ENCODE measurements at places on chromosomes 7 and 10. TPM values are rescaled to one million over a fixed set of nuclear protein-coding genes. Genes with fewer than 3 reads are reported as not detected.

EFCAB10 gene
- not detected for total RNA-seq

DNA sequence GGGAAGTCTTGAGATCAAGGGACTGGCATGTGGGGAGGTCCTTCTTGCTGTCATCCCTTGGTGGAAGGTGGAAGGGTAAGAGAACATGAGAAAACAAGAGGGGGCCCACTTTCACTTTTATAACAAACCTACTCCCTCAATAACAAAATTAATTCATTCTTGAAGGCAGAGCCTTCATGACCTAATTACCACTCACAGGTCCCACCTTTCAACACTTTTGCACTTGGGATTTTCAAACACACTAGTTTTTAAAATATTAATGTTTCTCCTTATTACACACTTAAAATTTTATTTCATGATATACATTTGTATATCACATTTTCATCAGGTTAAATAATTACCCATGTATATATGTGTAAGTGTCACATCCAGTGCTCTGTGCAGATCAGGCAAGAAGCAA is 2.0 kb downstream of the ST7 start:
- DNase-seq, result no peak

C7orf57 gene
- not detected for total RNA-seq

TMEM184A gene
- 0.29 TPM for total RNA-seq

- no peak for DNase-seq
Measured at GRCh38 chr7:31814187-31814586, 127.2 kb downstream of the PPP1R17 start.

- no peak for DNase-seq
Measured at GRCh38 chr10:28875549-28876081, 198.3 kb downstream of the BAMBI start.

GRCh38 chr7:144384071-144384470 is 19.4 kb downstream of the NOBOX start:
- no peak for DNase-seq

DNA sequence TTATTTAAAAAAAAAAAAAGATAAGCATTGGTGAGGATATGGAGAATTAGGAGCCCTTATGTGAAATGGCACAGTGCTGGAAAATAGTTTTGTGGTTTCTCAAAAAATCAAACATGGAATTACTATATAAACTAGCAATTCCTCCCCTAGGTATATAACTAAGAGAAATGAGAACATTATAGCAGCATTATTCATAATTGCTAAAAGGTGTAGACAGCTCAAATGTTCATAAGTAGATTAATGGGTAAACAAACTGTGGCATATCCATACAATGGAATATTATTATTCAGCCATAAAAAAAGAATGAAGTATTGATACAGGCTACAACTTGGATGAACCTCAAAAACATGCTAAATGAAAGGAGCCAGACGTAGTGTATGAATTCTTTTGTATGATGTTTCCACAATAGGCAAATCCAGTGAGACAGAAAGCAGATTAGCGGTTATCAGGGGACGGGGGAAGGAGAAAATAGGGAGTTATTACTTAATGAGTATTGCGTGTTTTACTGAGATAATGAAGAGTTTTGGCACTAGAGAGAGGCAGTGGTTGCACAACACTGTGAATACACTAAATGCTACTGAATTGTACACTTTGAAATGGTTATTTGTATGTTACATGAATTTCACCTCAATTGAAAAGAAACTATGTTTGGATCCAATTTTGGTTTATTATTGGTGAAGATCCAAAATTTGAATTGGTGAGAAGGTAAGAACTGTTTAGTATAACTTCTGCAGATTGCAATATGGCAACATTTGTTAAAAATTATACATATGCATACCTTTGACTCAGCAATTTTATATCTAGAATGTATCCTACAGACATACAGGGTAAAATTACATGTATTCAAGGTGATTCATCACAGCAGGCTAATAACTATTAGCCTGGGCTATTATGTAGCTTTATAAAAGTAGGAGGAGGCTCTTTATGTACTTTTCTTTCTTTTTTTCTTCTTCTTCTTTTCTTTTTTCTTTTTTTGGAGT is 69.7 kb downstream of the VCL start:
- DNase-seq, result peak; percentile 51

DNA sequence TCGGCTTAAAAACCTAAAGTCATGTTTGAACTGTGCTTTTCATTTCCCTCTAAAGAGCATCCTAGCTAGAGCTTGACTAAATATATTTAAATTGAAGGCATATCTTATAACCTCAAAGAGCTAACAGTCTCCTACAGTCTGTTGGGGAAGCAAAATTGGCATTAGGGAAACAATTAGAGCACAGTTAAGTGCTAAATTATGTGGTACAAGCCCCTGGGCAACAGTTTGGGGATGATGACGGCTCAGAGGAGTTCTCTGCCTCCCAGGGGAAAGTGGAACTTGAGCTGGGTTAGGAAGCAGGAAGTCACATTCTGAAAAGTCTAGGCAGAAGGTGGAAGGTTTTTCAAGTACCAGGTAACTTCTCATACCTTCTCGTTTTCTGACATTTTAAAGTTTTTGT is 18.6 kb upstream of the GOT1 start:
- no peak for DNase-seq

DNA sequence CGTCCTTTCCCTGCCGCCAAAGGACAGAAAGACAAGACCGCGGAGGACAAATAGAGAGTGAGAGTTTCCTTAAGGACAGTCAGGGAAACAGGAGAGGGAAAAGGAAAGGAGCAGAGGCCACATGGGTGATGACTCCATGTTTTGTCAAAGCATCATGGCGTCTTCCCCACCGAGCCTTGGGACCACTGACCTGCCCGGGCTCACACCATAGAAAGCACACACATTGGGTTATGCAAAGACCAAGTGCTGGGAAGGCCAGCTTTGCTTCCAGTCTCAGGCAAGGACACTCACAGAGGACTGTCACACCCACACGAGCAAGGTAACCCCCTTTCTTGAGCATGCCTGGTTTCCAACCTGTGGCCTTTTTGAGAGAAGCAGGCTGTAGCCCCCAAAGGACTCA is 23.3 kb upstream of the HABP2 start:
- DNase-seq, result no peak

DNA sequence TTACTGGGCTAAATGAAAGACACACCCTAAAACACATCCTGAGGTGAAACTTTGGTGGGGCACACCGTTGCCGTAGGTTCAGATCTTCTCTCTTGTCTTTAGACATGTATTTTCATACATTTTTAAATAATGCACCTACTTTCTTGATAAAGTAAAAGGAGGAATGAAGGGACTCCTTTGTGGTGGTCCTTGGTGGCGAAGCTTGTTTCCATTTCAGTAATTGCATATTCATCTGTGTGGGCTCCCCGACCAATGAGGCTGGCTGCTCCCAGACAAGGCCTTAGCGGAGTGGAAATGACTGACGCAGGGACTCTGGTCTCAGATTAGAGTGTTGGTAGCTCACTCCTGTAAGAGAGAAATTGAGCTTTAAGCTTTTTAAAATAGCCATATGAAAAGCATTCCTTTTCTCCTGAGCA is 815 bp downstream of the CCSER2 start:
- peak; percentile 31 for DNase-seq

DNA sequence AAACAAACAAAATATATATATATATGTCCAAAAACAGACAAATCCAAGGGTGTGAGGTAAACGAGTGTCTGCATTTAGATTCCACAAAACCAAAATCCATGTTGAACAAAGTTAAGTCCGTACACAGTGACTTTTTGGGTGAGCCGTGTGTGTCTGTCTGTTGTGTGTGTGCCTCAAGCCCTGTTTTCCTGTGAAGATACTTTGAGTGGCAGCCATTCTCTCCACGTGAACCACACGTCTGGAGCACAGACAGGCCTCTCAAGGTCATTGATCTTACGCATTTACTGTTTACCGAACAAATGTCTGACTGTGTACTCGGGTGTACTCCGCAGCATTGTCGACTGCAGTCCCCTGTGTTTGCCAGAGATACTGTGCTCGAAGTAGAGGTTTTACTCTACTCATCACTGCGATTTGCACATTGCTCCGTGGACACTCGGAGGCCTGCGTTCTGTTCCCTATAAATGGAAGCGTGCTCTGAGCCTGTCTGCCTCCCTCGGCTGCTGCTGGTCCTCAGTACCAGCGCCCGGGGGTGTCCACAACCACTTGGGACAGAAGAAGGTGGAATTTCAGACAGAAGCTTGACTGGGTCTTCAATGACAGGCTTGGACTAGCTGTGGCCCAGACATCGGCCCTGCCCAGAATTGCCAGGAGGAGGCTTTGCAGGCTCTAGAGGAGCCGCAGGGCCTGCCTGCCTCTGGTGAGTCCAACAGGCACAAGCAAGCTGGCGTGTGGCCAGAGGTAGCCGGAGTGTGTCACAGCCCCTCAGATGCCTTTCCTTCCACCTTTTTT is 22.1 kb downstream of the CYP17A1 start:
- DNase-seq, result peak; percentile 81

CTAGE6 gene
- 1.4 TPM for total RNA-seq

SPDYE1 gene
- total RNA-seq, result not detected

DNA sequence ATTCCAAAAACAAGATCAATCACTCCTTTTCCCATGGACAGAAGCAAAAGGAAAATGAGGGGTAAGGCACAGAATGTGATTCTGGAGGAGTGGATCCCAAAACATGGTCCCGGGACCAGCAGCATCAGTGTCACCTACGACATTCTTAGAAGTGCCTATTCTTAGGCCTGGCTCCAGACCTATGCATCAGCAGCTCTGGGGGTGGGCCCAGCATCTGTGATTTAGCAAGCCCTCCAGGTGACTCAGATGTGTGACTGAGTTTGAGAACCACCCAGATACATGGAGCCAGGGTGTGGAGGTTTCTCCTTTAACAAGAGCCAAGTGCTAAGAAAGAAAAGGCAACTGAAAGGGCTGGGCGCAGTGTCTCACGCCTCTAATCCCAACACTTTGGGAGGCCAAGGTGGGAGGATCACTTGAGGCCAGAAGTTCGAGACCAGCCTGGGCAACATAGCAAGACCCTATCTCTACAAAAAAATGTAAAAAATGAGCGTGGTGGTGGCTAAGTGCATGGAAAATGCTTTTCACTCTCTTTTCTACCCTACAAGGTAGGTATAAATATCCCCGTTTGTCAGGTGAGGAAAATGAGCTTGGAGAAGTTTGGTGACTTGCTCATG is 17.1 kb upstream of the ARPC1A start:
- DNase-seq, result no peak

GRCh38 chr7:101278461-101279292 is 33.8 kb upstream of the FIS1 start:
- DNase-seq, result no peak

FKBP6 gene
- not detected for total RNA-seq

ADIRF gene
- 238 TPM for total RNA-seq

DNA sequence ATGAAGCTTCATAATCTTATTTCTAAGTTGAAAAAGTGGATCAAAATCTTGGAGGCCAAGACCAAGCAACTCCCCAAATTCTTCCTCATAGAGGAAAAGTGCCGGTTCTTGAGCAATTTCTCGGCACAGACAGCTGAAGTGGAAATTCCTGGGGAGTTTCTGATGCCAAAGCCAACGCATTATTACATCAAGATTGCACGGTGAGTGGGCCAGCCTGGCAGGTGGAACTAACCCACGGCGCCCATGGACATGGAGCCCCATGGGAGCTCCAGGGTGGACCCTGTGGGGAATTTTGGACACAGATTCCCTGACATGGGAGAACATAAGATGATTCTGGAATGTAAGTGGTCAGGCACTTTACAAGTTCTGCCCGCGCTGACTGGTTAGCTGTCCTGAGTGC is 125.9 kb downstream of the TRRAP start:
- DNase-seq, result no peak

DNA sequence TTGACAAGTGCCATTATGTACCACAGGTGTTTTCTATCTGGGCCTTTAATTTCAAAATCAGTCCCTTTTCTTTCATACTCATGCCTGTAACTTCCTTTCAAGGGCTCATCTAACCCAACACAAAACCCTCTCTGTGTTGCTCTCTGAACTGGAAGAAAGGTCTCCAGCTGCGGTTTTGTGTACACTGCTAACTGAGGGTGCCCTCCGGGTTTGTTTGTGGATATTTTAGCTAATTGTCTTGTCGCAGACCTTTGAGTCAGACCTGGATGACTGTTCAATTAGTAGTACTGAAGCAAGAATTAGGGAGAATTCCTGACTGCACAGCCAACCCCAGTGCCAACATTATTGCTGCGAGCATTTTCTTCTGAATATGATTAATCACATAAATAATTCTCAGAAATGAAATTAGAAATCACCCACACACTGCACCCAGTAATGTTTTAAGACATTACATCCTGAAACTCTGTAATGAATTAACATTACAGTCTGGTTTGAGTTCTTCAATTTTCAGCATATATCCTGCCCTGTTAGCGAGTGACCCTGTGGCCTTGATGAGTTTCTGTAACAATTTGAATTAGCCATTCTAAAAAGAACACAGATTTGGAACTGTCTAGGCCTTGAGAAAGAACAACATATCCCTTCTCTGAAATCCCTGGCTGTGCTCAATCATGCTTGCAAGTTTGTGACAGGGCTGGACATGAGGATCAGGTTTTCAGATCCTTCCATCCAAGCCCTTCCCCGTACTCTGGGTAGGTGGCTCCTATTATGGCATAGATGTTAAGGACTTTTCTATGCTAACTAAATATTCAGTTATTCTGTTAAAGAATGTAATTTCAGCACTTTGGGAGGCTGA is 460.1 kb downstream of the PLXDC2 start:
- no peak for DNase-seq

RAB19 gene
- total RNA-seq, result not detected

- DNase-seq, result no peak
Measured at GRCh38 chr7:149010451-149010850, 17.9 kb downstream of the PDIA4 start.

- DNase-seq, result peak; percentile 78
Measured at GRCh38 chr7:29102558-29103151, 43.7 kb downstream of the CPVL start.

TRIM74 gene
- not detected for total RNA-seq

DNA sequence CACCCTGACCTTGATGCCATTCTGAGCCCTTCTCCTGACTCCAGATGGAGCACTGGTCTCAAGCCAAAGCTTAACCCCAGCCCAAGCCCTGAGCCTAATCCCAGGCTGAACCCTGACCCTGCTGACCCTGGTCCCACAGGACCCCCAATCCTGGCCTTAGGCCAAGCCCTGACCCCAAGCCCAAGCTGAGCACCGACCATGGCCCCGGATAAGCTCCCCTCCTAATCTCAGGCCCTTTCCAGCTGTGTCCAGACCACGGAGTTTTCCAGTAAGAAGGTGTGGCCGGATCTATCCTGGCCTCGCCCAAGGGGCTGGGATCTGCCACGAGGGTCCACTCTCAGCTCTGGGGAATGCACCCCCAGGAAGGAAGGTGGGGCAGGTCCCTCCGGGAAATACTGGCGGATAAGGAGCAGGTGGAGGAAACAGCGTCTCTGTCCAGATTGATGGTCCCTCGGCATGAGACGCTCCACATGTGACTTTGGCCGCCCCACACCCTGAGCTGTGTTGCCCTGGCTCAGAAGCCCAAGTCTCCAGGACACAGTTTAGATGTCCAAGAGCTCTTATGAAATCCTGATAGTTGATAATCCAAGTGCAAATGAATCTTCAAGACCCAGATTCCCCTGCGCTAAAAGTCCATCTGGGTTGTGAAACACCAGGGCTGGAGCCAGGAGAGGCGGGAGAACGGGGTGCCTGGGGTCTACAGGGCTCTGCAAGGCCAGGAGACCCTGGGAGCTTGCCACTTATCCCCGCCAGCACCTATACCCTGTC is 10.4 kb downstream of the ELN start:
- peak; percentile 74 for DNase-seq

MACROH2A2 gene
- 35.0 TPM for total RNA-seq
